ENCODE measurements at places on chromosomes 3 and 15.
A peak's percentile ranks its signal among the peaks of the same experiment; 100 is the strongest.

DNA sequence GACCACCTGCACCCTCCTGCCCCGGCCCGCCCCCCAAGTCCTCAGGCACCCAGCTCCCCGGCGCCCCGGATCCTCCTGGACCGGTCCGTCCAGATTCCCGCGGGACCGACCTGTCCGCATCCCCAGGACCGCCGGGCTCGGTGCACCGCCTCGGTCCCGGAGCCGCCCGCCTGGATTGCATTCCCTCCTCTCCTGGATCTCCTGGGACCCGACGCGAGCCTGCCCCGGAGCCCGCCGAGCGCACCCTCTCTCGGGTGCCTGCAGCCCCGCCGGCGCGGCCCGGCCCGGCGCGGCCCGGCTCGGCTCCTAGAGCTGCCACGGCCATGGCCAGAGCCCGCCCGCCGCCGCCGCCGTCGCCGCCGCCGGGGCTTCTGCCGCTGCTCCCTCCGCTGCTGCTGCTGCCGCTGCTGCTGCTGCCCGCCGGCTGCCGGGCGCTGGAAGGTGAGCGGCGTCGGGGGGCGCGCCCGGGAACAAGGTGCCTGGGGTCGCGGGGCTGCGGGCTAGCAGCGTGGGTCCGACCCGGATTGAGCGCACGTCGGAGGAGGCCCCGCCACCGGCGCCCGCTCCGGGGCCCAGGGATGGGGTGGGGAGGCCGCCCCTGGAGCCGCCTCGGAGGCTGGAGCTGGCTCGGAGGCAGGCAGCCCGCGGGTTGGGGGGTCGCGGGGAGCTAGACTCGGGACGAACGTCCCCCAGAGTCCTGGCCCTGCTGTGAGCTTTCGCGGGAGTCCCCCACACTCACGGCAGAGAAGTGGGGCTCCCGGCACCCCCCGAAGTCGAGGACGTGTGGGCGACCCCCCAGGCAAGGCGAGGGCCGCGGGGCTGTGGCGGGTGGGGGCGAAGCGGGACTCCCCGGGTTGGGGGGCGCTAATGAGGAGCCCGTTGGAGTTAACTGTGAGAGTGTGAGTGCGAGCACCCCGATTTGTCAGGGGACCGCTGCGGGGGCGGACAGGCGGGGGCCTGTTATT is 610 bp downstream of the EPHB3 start:
- no peak for DNase-seq

- no peak for DNase-seq
Observed at GRCh38 chr3:136350557-136350956, 100.4 kb downstream of the PCCB start.

- peak; percentile 90 for DNase-seq
Observed at GRCh38 chr3:42936157-42936981, 30.4 kb downstream of the ZNF662 start.

GRCh38 chr3:157220211-157220610 is 60.3 kb upstream of the CCNL1 start:
- no peak for DNase-seq
